ENCODE measurements at places on chromosomes 3 and 15.

DNA sequence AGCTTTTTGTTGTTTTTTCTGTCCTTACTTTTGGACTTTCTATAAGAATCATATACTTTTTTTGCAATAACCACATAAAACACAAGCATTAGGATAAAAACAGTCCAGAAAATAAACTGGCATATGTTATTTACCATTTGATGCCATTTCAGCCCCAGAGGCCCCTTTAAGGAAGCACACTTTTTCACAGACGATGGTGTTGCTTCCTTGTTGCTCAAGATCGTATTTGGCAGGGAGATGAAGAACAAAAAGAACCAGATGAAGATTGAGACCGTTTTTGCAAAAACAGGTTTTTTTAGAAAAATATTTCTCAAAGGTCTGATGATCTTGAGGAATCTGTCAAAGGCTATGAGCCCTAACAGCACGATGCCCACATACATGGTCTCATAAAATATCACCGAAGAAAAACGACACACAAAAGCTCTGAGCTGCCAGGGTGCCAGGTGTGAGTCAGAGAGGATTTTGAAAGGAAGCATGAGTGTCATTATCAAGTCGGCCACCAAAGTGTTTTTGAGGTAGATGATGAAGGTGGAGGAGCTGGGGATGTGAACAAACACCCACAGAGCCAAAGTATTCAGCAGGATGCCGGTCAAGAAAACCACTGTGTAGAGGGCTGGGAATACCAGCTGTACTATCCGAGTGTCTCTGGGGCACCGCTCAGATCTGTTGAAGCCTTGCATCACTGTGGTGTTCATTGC, 902 bp downstream of the P2RY13 start:
- DNase-seq = no peak

DNA sequence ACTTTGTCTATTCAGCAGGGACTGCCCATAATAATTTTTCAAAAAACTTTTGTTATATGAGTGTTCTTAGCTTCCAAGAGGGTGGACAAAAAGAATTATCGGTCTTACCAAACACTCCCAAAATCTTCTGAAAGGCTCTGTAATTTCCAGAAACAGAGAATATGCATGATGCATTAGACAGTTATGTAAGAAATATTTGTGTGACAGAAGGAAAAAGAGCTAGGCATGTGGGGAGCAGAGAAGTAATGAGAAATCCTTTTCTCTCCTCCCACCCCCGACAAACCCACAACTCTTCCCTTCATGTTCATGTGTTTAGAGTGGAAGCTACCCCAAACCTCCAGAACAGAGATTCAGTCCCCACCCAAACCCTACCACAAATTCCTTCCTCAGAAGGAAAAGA, 86.8 kb downstream of the MYO5A start:
- no peak for DNase-seq

DNA sequence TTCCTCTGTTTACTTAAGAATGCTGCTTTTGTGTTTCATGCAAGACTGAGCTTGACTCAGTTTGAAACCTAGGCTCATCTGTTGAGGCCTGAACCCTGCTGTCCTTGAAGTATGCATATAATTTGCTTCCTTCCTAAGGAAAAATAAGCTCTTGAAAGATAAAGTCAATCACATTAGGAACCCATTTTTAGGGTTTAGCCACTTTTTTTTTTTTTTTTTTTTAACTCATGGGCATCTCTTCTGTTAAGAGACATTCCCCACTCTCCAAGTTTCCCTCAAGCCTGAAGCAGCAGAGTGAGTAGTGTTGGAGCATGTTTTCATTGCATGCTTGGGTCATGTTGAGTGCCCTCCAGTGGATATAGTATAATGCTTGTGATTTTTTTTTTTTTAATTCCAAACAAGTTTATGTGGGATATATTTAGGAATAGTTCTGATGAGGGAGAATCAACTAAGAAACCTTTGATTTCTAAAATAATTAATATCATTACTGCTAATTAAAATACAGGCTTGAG, 3.6 kb downstream of the CTNNB1 start:
- DNase-seq = no peak

GRCh38 chr3:17845026-17845812, 102.8 kb upstream of the TBC1D5 start:
- DNase-seq = no peak

- no peak for DNase-seq
Observed at GRCh38 chr3:20323307-20323927, 137.4 kb upstream of the SGO1 start.

- DNase-seq = no peak
Observed at GRCh38 chr3:124924741-124925140, 9.8 kb downstream of the MUC13 start.

DNA sequence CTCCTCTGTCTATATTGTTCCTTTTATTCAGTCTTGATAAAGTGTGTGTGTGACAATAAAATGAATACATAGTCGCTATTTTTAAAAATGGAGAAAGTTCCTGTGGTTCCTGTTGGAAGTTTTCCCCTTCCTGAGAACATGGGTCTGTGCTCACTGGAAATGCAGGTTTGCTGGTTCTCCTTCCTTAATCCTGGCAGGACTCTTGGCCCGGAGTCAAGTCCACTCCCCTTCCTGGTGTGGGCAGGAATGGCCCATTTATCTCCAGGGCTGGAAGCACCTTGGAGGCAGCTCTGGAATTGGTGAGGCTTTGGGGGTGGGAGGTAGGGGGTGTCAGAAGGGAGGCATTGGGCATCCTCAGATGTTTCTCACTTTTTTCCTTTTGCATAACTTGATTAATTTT, 30.1 kb downstream of the FOXL2 start:
- DNase-seq = no peak

DNA sequence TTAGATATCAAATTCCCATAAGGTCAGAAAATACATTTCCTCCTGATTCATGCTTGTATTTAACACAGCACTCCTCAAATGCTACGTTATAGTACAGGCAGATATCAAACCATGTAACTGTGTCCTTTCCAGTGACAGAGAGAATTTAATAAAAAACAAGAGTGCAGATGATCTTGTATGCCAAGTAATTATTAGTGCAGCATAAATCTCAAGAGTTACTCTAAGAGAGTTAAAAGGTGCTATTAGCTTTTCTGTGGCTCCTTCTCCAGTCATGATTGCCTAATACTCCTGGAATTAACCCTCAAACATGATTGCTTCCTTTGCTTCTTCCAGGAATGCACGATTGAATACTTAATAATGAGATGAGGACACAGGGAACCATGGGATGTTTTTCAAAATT, 413.0 kb upstream of the DPH6 start:
- no peak for DNase-seq

DNA sequence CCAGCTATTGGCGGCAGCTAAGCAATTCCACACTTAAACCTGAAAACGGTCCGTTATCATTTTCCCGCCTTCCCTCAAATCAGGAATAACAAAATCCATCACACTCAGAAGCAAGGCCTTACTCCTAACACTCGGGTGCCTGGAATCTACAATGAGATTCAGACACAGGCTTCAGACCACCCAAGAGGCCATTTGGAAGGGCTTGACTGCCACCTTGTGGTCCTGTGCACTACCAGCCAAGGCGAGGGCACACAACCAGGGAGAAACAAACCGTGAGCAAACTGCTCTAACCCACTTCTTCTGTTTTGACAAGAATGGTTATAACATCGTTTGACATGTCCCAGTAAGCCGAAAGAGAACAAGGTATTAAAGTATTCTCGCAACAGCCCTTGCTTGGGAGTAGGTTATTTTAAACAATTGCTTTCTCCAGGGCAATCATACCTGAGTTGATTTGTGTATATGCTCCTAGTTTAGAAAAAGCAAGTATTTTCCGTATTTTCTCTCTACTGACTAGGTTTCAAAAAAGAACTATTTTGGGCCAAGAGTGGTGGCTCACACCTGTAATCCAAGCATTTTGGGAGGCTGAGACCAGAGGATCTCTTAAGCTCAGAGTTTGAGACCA, 40.1 kb upstream of the TAFA4 start:
- peak; percentile 12 for DNase-seq

- no peak for DNase-seq
Observed at GRCh38 chr3:114384558-114384903, 90.7 kb downstream of the TIGIT start.

- DNase-seq = no peak
Observed at GRCh38 chr15:88917760-88918159, 4.6 kb upstream of the MFGE8 start.

- no peak for DNase-seq
Observed at GRCh38 chr15:84731774-84732173, 15.8 kb upstream of the SEC11A start.

DNA sequence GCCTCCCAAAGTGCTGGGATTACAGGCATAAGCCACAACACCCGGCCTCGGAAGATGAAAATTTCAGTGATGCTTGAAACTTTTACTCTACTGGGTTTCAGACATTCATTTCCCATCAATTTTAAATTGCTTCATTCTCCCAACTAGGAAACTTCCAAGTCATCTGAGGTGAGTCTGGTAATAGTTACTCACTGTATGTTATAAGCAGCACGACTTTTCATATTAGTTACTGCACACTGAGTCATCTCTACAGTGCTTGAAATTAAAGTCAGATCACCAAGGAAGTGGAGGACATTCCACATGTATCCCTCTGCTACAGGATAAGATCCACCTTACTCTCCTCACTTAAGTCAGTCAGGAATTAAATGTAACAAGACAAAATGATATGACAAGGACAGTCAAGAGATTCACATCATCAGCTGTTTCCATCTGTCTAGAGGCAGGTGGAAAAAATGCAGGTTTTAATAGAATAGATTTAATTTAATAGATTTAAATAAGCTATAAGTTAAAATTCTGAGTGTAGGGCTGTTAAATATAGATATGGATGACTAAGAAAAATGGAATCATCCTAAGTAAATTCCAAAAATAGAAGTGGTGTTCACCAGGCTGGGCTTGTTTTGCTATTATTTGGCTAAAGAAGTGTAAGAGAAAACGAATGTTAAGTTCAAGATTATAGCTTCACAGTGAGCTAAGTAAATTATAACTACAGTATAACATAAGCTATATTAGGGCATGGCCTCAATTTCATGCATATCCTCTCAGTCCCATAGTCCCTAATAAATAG, 104.4 kb downstream of the TMCO5A start:
- DNase-seq = no peak

GRCh38 chr3:31772272-31772671, 208.8 kb downstream of the OSBPL10 start:
- DNase-seq = no peak

- no peak for DNase-seq
Observed at GRCh38 chr3:182179631-182180030, 467.9 kb downstream of the SOX2 start.

GRCh38 chr15:77824361-77825251, 191.9 kb upstream of the LINGO1 start:
- DNase-seq = no peak

DNA sequence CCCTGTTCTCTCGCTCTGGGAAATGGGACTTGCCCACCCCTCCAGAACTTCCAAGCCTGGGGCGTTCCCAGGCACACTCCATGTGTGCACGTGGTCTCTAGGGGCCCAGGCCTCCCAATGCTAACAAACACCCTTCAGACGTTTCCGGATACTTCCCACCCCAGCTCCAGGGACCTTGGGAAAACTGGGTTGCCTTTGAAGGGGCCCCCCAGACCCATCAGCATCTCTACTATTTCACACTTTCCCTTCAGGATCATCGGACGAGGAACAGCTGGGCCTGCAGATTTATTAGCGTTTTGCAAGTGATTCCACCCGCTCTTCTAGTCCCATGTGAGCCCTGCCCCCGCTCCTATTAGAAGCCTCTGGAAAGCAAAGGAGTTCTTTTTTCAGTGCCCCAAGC, 63.2 kb downstream of the MAGEF1 start:
- no peak for DNase-seq

- DNase-seq = peak; percentile 64
Observed at GRCh38 chr3:13325892-13326443, 94.2 kb downstream of the NUP210 start.

- no peak for DNase-seq
Observed at GRCh38 chr3:53402326-53402725, 55.0 kb upstream of the DCP1A start.

DNA sequence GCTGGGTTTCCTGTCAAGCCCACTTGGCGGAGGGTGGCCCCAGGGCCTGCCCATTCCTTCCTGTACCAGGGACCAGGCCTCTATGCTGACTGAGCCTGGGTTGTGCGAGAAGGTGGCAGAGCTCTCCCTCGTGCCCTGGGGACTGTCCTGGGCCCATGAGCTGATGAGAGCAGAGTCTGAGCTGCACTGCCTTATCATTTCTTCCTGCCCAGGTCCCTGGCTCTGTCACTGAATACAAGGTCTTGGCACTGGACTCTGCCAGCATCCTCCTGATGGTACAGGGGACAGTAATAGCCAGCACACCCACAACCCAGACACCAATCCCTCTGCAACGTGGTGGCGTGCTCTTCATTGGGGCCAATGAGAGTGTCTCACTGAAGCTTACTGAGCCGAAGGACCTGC, 7.5 kb downstream of the MPI start:
- DNase-seq = no peak

DNA sequence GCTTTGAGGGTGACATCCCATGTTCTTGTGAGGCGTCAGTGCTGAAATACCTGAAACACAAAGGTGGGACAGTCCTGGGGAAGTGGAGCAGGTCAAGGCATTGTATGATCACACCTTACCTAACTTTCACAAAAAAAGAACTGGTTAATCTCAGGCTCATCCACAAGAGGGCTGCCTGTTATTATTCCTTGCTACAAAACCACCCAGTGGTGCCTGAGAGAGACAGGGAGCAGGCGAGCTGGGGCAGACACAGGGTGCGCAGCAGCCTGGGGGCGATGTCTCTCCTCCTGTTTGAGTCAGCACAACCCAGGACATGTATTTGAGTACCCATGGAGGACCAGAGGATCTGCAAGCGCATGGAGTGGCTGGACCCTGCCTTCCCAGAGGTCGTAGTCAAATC, 316.8 kb upstream of the ATP10A start:
- no peak for DNase-seq

DNA sequence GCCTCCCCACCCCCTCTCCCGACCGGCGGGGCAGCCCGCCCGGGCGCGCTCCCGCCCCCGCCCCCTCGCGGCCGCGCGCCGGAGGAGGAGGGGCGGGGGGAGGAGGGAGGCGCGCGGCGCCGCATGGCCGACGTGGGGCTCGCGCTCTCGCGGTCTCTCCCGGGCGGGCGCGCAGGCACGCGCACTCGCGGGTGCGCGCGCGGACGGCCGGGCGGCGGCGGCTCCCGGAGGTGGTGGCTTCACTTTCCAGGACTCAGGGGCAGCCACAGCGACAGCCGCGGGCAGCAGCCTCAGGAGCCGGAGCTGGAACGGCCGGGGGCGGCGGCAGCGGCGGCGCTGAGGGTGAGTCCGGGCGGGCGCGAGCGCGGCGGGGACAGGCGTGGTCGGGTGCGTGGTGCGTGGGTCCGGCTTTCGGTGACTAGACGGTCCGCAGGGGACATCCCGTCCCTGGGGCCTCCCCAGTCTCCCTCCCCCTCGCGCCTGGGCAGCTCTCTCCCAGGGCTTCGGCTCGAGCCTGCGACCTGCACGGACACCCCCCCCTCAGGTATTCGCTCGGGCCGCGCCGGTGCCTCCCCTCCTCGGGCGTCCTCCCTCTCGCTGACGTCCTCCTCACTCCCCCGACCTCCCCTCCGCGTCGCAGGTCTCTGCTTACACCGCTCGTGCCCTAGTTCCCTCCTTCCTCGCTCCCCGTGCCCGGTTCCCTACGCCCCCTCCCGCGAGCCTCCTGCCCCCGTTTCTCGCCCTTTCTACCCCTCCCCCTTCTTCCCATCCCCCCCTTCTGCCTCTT, at the start of gene UBE2E2:
Gene UBE2E2 (plus strand): TSS at position 407 of the 787 bp plus-strand sequence.
- DNase-seq = peak; percentile 34

- no peak for DNase-seq
Observed at GRCh38 chr3:54866251-54866650, 61.6 kb downstream of the LRTM1 start.
